ENCODE measurements at places on chromosomes 5 and 9.

GRCh38 chr9:86600291-86600690 lies 246.1 kb upstream of the TUT7 start:
- no peak for DNase-seq

DNA sequence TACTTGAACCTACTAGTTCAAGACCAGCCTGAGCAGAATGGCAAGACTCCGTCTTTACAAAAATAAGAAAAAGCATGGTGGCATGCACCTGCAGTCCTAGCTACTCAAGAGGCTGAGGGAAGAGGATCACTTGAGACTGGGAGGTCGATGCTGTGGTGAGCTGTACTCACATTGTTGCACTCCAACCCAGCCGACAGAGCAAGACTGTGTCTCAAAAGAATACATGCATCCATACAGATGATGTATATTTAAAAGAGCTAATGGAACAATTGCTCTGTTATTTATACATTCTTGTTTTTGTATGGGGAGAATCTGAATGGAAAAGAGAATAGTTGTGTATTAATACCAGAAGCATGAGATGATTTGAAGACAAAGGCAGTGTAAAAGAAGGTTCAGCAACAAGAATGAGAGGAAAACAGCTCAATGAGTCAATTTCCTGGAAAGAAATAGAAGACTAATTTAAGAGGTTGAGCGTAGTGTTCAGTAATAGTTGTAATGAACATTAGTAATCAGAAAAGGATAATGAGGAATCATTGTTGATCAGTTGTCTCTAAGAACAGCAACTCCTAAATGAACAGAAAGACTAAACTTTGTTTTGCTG lies 1.9 kb upstream of the LRRC70 start:
- DNase-seq: no peak

GRCh38 chr5:112367400-112367799 lies 51.7 kb downstream of the EPB41L4A start:
- no peak for DNase-seq

DNA sequence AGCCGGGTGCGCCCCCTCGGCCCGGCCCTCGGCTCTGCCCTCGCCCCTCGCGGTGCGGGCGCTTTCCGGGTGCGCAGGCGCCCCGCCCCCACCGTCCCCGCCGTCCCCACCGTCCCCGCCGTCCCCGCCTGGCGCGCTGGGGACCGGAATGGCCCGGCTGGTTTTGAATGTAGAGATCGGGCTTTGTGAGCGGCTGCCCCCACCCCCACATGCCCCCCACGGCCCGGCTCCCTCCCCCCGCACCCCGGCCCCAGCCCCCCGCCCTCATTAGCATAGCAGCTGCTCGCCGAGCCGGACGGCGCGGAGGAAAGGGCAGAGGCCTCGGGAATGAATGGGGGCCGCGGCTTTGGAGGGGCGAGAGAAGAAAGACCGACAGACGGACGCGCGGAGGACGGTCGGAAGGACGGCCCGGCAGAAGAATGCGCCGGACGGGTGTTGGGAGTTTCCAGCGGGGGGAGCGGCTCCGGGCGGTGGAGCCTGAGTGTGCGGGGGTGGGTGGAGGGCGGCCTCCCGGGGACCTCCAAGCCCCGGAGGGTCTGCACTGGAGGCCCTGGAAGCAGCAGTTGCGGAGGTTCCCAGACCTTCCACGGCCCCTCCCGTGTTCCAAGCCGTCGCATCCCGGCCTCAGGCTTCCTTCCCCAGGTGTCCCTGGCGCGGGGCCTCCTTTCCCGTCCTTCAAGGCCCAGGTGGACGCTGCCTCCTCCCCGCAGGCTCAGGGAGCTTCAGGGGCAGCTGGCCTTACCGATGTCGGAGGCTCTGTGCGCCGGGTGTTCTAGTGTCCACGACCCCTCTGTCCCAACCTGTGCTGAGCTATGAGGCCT lies 6.0 kb downstream of the NRARP start:
- no peak for DNase-seq

DNA sequence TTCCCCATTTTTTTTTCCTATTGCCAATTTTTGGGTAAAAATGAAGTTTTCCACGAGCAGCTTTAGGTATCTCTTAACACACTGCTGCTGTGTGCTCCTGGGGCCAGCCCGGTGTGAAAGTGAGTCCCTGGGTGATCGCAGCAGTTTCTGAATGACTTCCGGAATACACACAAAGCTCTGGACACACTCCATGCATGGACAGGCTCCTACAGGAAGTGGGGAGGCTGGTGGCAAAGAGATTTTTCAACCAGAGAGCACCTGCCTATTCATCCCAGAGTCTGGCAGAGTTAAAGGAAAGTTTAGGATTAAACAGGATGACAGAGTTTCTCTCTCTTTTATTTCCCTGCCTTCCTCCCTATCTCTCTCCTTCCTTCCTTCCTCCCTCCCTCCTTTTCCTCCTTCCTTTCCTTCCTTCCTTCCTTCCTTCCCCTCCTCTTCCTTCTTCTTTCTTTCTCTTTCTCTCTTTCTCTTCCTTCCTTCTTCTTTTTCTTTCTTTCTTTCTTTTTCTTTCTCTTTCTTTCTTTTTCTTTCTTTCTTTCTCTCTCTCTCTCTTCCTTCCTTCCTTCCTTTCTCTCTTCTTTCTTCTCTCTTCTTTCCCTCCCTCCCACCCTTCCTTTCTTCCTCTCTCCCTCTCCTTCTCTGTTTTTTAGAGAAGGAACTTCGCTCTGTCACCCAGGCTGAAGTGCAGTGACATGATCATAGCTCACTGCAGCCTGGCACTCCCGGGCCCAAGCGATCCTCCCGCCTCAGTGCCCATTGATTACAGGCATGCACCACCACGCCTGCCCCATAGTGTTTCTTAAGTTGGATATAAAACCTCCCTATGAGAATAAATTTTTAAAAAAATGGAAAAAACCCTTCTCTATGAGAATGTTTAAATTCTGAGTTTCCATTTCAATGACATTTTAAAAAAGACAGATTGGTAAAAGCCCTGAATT lies 38.7 kb upstream of the UBTD2 start:
- DNase-seq: no peak

Data from activated T-helper 1 cell treated with anti-CD3 and anti-CD28 coated beads, Interleukin-2, amount 50 U/mL, for 16 hours (primary cell).